ENCODE measurements at places on chromosomes 7 and 10.

- no peak for DNase-seq
These were observed 120.0 kb downstream of the SRPK2 start for GRCh38 chr7:105268511-105269392.

DNA sequence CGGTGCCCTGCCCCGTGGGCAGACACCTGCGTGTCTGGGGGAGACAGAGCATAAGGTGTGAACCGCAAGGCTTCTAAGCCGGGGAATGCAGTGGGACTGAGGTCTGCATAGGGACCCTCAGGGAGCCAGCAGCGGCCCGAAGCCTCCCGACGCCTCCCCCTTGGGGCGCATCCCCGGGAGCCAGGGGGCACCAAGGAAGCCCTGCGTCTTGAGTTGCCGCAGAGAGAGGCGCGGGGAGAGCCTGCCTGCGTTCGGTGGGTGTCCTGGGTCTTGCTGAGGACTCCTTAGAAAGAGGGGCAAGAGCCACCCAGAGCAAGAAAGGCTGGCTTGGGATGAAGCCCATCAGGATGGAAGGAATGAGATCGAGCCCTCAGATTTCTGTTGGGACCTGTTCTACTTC, 18.2 kb upstream of the UNCX start:
- no peak for DNase-seq

DNA sequence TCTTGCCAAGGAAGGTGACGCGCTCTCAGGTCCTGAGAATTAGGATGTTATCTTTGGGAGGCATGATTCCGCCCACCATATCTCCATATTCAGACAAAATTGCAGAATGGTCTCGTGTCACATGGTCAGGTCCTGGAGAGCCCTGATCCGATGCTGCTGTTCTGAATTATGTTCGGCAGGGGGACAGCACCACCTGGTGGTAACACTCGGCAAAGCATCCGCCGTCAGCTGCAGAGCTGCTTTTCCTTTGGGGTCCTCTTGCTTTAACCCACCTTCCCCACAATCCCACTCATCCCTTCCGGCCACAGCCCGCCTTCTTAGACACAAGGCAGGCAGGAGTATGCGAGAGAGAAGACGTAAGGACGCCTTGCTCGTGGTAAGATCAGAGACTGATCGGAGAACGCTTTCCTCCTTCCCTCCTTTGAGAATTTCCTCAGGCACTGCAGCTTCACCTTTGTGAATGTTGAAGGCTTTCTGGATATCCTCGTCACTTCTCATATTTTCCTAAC, 327.8 kb upstream of the C7orf33 start:
- peak; percentile 79 for DNase-seq

GRCh38 chr10:95447685-95448084, 113.5 kb downstream of the SORBS1 start:
- no peak for DNase-seq

- DNase-seq: no peak
These were observed 90.7 kb upstream of the C1QL3 start for GRCh38 chr10:16612115-16612980.

DNA sequence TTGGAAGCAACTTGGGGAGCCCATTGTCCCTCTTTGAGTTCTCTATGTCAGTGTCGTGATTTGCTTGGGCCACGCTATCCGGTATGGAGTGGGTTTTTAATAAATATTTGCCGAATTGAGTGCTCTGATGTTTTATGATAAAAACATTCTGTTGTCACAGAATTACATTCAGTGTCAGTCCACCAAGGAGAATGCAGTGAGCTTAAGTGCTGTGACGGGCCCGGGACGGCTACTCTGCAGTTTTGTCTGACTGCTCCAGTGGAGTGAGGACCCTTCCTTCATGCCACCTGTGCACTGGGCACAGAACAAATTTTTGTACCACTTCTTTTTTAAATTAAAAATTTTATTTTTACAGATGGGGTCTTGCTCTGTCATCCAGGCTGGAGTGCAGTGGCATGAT, 76.0 kb downstream of the CARD11 start:
- DNase-seq: no peak

DNA sequence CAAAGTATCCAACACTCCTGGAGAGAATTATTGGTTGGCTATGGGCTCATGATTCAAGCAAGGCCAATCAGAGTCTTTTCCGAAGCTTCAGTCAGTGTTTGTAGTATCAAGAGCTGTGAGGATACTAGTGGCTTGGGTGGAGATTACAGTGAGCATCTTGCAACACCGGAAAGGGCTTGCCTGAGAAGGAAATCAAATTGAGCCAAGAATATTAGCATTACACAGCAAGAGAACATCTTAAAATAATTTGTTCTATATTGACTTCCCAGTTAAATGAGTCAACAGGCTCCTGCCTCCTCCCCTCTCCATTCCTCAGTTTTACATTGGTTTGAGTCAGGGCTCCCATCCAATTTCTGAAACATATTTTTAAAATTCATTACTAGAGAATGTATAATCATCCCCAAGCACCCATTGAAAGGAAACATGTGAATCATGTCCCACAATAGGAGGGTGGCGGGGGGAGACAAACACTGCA, 127.4 kb downstream of the ELAPOR2 start:
- no peak for DNase-seq

DNA sequence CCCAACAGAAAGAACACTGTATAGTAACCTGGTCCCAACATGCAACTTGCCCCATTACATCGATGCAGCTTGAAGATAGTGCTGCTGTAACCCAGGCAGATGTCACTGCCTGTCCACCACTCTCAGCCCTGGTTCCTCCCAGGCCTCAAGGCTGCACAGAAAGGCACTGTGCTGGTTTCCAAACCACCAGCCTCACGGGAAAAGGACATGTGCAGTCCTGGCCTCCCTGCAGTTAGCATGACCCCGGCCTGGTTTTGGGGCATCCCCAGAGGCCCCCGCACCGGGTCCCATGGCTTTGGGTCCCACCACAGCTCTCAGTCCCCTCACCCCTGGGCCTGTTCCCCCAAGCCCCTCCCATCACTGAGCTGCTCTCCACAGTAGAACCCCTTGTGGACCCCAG, 214.5 kb downstream of the TNS3 start:
- no peak for DNase-seq

GRCh38 chr10:72889391-72889831, 4.1 kb upstream of the OIT3 start:
- DNase-seq: no peak

GRCh38 chr7:4797858-4798705, 22.7 kb downstream of the AP5Z1 start:
- DNase-seq: no peak

DNA sequence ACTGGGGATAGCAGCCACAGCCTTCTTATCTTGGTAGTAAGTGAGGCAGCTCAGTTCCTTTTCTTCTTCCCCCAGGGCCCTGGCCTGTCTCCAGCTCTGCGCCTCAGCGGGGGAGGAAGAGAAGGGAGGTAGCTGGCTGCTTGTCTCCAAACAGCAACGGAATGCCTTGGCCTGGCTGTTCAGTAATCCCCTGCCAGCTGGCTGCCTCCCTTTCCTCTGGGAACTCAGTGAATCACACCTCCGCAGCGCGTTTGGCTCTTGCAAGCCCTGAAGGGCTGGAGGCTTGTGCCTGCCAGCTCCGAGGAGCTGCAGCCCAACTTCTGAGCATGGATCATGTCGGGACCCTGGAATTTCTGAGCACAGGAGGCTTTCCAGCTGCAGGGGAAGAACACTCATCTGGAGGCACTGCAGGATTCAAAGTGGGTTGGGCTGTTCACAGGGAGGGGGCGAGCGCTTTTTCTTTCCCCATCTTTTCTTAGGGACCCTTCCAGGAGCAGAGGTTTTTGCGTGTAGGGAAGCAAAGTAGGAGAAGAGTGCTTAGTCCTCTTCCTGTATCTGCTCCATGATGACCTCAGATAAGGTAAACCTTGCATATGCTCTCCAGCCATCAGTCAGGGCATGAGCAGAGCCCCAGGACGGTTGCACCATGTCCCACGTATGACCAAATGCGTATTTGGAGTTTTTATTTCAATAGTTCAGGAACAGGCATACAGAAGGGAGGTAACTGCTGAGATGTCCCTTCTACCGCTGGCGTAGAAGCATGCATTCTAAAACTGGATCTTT, 253.2 kb upstream of the INHBA start:
- peak; percentile 83 for DNase-seq

DNA sequence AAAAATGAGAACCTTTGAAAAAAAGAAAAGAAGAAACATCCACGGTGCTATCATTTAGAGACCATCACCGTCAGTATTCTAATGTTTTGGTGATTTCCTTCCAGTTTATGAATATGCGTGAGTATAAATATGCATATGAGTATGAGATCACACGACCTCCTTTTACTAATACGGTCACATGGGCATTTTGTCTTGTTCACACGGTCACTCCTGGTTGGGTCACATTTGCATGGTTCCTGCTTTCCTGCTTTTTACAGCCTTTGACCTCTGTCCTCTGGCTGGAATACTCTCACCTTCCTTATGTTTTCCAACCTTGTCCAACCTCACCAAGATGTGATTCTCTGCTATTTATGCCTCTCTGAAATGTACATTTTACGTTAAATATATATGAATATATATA, 25.3 kb upstream of the LMTK2 start:
- DNase-seq: no peak

GRCh38 chr10:122363311-122363710, 11.2 kb upstream of the PLEKHA1 start:
- DNase-seq: no peak

DNA sequence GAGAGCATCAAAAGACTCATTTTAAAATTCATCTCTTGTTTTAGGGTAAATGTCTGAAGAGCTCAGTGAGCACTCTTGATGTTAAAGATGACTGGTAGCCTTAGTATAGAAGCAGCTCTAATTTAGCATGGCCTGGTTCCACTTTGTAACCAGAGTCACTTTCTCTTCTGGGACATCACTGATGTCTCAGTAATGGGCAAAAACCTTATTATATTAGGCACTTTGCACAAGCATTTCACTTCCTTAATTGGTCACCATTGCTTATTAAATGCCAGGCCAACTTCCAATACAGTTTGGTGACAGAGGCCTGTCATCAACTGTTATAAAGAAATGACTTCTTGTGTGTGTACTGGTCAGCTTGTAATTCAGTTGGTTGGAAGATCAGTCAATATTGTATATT, 53.0 kb downstream of the STEAP1B start:
- no peak for DNase-seq

DNA sequence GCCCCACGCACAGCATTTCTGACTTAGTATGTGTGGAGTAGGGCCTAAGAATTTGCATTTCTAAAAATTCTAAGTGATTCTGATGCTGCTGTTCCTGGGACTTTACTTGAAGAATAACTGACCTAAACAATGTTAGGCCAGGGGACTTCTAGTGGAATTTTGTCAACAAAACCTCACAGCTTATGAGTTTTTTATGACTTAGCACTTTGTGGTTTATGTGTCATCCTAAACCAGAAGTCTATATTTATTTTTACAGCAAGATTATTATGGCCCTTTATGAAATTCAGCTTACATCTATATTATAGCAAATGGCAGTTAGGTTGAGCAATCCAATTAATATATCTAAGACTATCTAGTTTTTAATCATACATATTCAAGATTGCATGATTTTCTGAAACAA, 24.6 kb upstream of the BET1 start:
- no peak for DNase-seq

DNA sequence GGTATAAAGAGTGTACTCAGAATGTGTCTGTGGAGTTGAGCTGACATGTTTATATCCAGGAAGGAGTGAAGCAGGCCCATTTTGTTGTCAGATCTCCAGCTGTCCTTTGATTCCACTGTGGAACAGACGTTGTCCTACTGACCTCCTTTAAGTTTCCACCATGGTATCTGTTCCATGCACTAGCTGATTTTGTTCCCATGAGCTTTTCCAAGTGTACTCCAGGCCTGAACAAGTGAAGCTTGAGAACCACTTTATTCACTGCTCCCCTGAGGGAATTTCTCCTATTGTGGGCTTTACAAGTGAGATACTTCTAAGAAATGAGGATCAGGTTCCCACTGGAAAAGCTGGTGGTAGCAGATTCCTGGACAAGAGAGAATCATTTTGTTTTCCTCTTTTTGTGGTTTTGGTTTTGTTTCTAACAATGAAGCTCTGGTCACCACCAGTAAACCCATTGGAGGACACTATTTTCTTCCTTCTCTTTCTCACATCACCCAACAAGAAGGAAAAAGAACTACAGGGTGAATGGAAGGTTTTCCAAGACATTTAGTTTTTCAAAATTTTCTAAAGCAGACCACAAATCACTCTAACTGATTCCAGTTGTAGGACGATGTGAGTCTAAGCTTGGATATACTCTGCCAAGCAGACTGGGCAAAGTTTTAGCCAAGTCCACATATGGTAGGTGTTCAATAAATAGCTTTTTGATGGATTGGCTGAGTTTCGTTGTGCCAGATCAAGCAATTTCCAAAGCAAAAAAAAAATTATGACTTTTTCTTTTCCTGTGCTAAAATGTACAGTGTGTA, 144.2 kb downstream of the JCAD start:
- no peak for DNase-seq

DNA sequence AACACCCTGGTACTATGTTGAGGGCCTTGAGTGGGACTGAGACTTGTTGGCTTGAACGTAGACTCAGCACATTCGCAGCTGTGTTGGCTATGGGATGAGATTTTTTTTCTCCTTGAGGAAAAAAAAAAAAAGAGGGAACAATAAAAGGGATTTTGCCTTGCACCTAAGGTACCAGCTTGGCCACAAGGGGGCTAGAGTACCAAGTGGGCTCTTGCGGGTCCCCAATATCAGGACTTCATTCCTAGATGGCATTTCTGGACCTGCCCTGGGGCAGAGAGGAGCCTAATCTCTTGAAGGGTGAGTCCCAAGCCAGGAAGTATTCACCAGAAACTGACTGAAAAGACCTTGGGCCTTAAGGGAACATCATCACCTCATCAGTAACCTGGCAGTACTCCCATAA, 1083.6 kb upstream of the PHF14 start:
- no peak for DNase-seq

All from anterior cingulate cortex (tissue), 58 donors.